Activated naive CD8-positive, alpha-beta T cell treated with anti-CD3 and anti-CD28 coated beads for 36 hours (primary cell): ENCODE measurements at places on chromosomes 2 and 18. TPM values are rescaled to one million over a fixed set of nuclear protein-coding genes. Genes with fewer than 3 reads are reported as not detected.

DNA sequence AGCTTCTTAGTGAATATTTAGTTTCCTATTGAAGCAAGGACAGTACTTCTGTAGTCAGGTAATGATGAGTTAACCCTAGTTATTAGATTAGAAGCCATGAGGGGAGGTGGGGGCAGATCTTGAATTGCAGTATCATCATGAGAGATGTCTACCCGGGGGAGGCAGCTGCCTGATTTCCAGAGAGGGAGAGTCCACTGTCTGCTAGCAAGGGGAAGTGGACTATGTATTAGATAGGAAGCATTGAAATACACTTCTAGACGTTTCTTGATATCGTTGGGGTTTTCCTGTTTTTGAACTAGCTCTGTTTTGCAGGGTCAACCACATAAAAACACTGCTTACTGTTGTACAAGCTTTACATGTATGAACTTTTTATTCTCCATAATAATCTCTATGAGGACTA is 38.8 kb downstream of the APLF start:
- no peak for DNase-seq
- no peak overlapping the region for H3K4me3 ChIP-seq
- no peak overlapping the region for H3K27ac ChIP-seq
- H3K36me3 ChIP-seq: peaks cover 14% of the 10 kb centered on the region

GRCh38 chr18:11146238-11146946 is 3.0 kb downstream of the PIEZO2 start:
- H3K36me3 ChIP-seq: no peaks in the 10 kb centered on the region
- H3K4me3 ChIP-seq: no peak overlapping the region
- H3K27me3 ChIP-seq: peaks cover 47% of the 10 kb centered on the region
- peaks cover 4% of the 10 kb centered on the region for H3K4me1 ChIP-seq
- no peak overlapping the region for H3K27ac ChIP-seq

DNA sequence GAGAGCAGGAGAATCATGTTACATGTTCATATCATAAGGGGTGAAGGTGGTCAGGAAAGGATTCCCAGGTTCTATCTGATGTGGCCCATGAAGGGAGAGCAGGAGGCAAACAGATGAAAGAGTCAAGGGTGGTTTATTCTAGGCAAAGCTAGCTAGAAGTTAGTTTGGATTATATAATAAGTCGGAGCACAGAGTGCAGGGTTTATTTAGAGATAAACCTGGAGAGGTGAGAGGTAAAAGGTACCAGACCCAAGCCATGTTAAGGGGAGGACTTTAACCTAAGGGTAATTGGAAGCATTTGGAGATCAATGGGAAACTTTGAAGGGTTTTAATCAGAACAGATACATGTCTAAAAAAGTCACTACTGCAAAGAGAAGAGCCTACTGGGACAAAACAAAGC is 69.2 kb upstream of the LRATD1 start:
- H3K36me3 ChIP-seq: no peaks in the 10 kb centered on the region
- H3K27ac ChIP-seq: no peak overlapping the region
- no peaks in the 10 kb centered on the region for H3K27me3 ChIP-seq

DNA sequence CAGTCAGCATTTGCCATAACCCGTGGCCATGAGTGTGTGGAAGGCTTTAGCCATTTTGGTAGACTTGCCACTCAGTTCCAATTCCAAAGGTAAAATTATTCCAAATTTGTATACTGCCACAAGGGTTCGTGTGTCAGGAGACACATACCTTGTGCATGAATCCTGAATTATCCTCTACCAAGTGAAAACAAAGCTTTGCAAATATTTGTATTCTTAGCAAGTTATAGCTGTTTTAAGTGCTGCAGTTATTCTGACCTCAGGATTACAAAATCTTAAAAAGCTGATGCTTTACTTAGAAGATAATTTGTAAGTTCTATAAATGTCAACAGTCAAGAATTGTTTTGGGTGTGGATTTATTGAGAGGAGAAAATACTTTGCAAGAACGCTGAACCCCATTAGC is 100.6 kb downstream of the ANTXR1 start:
- DNase-seq: no peak
- no peaks in the 10 kb centered on the region for H3K4me1 ChIP-seq
- no peaks in the 10 kb centered on the region for H3K36me3 ChIP-seq
- no peak overlapping the region for H3K4me3 ChIP-seq
- H3K27ac ChIP-seq: no peak overlapping the region
- H3K27me3 ChIP-seq: peaks cover under 1% of the 10 kb centered on the region

- H3K4me1 ChIP-seq: peaks cover 20% of the 10 kb centered on the region
- H3K36me3 ChIP-seq: no peaks in the 10 kb centered on the region
- DNase-seq: no peak
- no peaks in the 10 kb centered on the region for H3K27me3 ChIP-seq
Observed at GRCh38 chr2:156430980-156431358, 5.2 kb upstream of the GPD2 start.

GRCh38 chr18:11108947-11109346 is 40.4 kb downstream of the PIEZO2 start:
- H3K27me3 ChIP-seq: no peaks in the 10 kb centered on the region
- no peak overlapping the region for H3K4me3 ChIP-seq
- H3K27ac ChIP-seq: no peak overlapping the region
- DNase-seq: no peak

- H3K4me3 ChIP-seq: no peak overlapping the region
- no peak for DNase-seq
- H3K27me3 ChIP-seq: peaks cover 92% of the 10 kb centered on the region
Observed at GRCh38 chr2:236178890-236179235, 10.7 kb upstream of the GBX2 start.

DNA sequence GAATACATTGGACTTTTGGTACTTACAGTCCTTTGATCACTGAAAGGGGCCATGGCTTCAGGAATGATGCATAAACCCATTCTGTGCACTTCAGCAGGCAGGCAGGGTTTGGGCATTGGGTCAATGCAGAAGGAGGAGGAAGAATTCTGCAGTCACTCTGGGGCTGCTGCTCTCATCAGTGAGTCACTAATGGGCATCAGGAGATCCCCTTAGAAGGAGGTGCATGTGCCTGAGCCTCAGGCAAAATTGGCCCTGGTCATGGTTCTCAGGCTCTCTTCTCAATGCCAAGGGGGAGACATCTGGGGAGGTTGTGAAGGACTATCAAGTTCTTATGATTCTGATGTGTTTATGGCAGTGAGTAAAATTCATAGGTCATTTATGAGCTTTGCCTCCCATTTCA is 52.0 kb upstream of the TNP1 start:
- no peaks in the 10 kb centered on the region for H3K27me3 ChIP-seq
- no peak overlapping the region for H3K27ac ChIP-seq
- no peak overlapping the region for H3K4me3 ChIP-seq
- no peaks in the 10 kb centered on the region for H3K36me3 ChIP-seq
- H3K4me1 ChIP-seq: no peaks in the 10 kb centered on the region

DNA sequence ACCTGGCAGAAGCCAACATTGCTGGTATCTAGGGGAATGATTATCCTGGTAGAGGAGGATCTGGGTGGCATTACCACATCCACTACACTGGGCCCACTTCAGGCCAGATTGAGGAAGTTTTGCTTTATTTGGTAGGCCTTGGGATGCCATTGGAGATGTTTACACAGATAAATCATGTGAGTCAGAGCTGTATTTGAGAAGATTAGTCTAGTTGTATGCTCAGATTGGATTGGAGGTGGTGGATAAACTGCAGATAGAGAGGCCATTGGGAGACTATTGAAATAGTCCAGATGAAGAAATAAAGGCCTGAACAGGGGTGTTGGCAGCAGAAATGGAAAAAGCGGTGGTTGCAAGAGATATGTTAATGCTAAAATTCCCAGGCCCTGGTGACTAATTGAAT is 81.5 kb downstream of the EFEMP1 start:
- no peak for DNase-seq
- H3K36me3 ChIP-seq: no peaks in the 10 kb centered on the region

- no peak overlapping the region for H3K4me3 ChIP-seq
- no peak overlapping the region for H3K27ac ChIP-seq
- H3K4me1 ChIP-seq: peaks cover 6% of the 10 kb centered on the region
Observed at GRCh38 chr2:152464851-152465470, 130.0 kb downstream of the FMNL2 start.

DNA sequence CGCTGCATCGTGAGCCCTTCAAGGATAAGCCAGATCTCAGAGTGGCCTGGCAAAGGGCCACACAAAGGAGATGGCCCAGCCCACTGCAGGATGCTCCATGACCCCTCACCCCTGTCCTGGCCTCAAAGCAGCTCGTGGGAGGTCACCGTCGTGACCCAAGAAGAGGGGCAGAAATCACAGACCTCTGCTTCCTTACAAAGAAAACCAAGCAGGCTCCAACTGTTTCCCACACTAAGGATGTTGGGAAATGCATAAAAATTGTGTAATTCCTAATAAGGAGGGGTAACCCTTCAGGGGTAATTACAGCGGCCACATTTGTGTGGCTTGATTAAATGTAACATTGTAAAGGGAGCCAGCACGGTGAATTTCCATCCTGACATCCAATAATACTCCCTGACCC is 102.3 kb downstream of the BOD1L2 start:
- H3K4me3 ChIP-seq: no peak overlapping the region
- H3K27ac ChIP-seq: no peak overlapping the region
- no peaks in the 10 kb centered on the region for H3K4me1 ChIP-seq
- no peak for DNase-seq
- H3K36me3 ChIP-seq: no peaks in the 10 kb centered on the region

DNA sequence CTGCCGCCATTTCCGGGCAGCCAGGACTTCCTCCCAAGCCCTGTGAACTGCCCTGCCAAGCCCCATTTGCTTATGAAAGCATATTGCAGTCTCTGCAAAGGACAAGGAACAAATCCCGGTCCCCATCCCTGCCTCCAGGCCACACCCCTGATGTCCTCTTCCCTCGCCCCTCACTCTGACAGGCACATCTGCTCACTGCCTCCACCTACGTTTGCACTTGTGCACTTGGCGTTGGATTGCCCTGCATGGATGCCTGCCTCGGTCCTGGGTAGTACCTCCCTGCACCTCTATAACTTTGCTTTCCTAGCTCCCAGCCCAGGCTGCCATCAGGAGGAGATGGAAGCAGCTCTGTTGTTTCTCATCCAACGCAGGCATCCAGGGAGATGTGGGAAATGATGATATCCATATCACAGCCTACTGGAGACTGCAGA is 19.6 kb upstream of the RPL31 start:
- no peaks in the 10 kb centered on the region for H3K27me3 ChIP-seq
- peaks cover 3% of the 10 kb centered on the region for H3K4me1 ChIP-seq
- no peaks in the 10 kb centered on the region for H3K36me3 ChIP-seq
- no peak for DNase-seq

GRCh38 chr2:198327526-198327925 is 523.1 kb downstream of the PLCL1 start:
- no peak overlapping the region for H3K4me3 ChIP-seq
- H3K4me1 ChIP-seq: peaks cover 18% of the 10 kb centered on the region
- H3K27me3 ChIP-seq: peaks cover 45% of the 10 kb centered on the region

GRCh38 chr2:128237081-128237534 is 81.6 kb downstream of the HS6ST1 start:
- H3K4me3 ChIP-seq: no peak overlapping the region
- H3K36me3 ChIP-seq: no peaks in the 10 kb centered on the region
- peaks cover 4% of the 10 kb centered on the region for H3K27me3 ChIP-seq
- no peak overlapping the region for H3K27ac ChIP-seq
- H3K4me1 ChIP-seq: peaks cover 2% of the 10 kb centered on the region

GRCh38 chr2:241228081-241228859 is 39.8 kb downstream of the ANO7 start:
- H3K36me3 ChIP-seq: peaks cover 17% of the 10 kb centered on the region
- H3K4me1 ChIP-seq: no peaks in the 10 kb centered on the region
- no peaks in the 10 kb centered on the region for H3K27me3 ChIP-seq
- no peak overlapping the region for H3K4me3 ChIP-seq

GRCh38 chr18:23181547-23181946 is 46.3 kb downstream of the CABLES1 start:
- H3K4me1 ChIP-seq: peaks cover 5% of the 10 kb centered on the region
- no peak overlapping the region for H3K4me3 ChIP-seq
- H3K27ac ChIP-seq: no peak overlapping the region

- H3K27me3 ChIP-seq: peaks cover 14% of the 10 kb centered on the region
- no peak for DNase-seq
- no peak overlapping the region for H3K27ac ChIP-seq
- H3K4me1 ChIP-seq: peaks cover 9% of the 10 kb centered on the region
- H3K4me3 ChIP-seq: no peak overlapping the region
Observed at GRCh38 chr2:71607151-71607889, 154.0 kb downstream of the DYSF start.

DNA sequence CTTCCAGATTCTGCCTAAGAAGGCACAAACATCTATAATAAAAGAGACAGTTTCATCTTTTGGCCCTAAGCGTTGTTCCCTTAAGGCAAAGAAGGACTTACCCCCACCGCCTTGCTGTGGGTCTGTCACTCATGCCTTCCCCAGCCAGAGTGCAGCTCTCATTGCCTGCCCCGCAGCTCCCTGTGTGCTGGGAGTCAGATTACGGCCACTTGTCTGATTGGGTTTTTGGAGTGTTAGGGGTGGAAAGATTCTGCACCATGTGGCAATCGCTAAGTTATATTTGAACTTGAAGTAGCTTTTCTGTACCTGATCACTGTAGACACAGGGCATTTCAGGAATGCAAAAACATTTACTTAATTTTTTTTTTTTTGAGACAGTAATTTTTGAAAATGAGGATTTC is at the start of gene AQP4:
AQP4 (minus strand) TSS at position 151 of the 400 bp plus-strand sequence; CDS start at position 133, 18 bp downstream.
- no peaks in the 10 kb centered on the region for H3K4me1 ChIP-seq
- no peak for DNase-seq
- H3K36me3 ChIP-seq: no peaks in the 10 kb centered on the region
- no peak within 1 kb of the TSS for H3K27ac ChIP-seq

DNA sequence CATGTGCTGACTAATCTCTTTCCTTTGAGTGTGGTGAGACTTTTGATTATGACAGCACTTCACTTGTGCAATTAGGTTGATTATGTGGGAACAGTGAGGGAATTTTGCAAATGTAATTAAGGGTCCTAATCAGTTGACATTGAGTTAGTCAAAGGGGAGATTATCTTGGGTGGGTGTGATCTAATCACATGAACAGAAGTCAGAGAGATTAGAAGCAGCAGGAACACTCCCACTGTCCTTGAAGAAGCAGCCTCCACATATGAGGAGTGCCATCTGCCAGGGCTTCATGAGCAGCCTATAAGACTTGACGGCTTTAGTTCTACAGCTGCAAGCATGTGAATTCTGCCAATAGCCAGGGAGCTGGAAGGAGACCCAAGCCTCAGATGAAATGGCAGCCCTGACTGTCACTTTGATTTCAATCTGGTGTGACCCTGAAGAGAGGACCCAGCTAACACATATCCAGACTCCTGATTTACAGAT is 89.4 kb upstream of the APCDD1 start:
- no peaks in the 10 kb centered on the region for H3K36me3 ChIP-seq
- no peaks in the 10 kb centered on the region for H3K4me1 ChIP-seq
- H3K27ac ChIP-seq: no peak overlapping the region
- H3K4me3 ChIP-seq: no peak overlapping the region

GRCh38 chr2:40224318-40224717 is 227.6 kb downstream of the SLC8A1 start:
- no peaks in the 10 kb centered on the region for H3K27me3 ChIP-seq
- no peaks in the 10 kb centered on the region for H3K4me1 ChIP-seq
- no peak overlapping the region for H3K4me3 ChIP-seq
- no peaks in the 10 kb centered on the region for H3K36me3 ChIP-seq
- H3K27ac ChIP-seq: no peak overlapping the region

GRCh38 chr18:3319399-3319798 is 57.5 kb downstream of the MYL12B start:
- DNase-seq: no peak
- H3K27ac ChIP-seq: no peak overlapping the region
- peaks cover 7% of the 10 kb centered on the region for H3K27me3 ChIP-seq
- no peaks in the 10 kb centered on the region for H3K36me3 ChIP-seq
- no peak overlapping the region for H3K4me3 ChIP-seq
- peaks cover 7% of the 10 kb centered on the region for H3K4me1 ChIP-seq

Gene CROCC2
- not detected for total RNA-seq

Gene IL36A
- total RNA-seq: not detected

Gene IRS1
- total RNA-seq: 5.1 TPM

Gene HOXD10
- not detected for total RNA-seq

Gene GRB14
- total RNA-seq: not detected

Gene TNP1
- not detected for total RNA-seq

Gene DSG4
- not detected for total RNA-seq

Gene DPP10
- not detected for total RNA-seq

Gene IL37
- not detected for total RNA-seq

Gene IL36RN
- total RNA-seq: not detected
